Stimulated activated effector memory CD8-positive, alpha-beta T cell treated with anti-CD3 and anti-CD28 coated beads, Interleukin-12 subunit alpha, Interleukin-12 subunit beta, amount 100 ng/mL, for 72 hours (primary cell): ENCODE measurements at places on chromosomes 5 and 9.

- no peak for DNase-seq
Measured at GRCh38 chr9:96651626-96652025, 3.5 kb downstream of the PRXL2C start.

GRCh38 chr9:134346151-134346550, 19.9 kb downstream of the RXRA start:
- no peak for DNase-seq

- DNase-seq = no peak
Measured at GRCh38 chr5:164497311-164498064, 992.1 kb downstream of the MAT2B start.

- DNase-seq = no peak
Measured at GRCh38 chr9:3035579-3036332, 191.9 kb upstream of the PUM3 start.

GRCh38 chr9:79201636-79202035, 370.1 kb upstream of the TLE4 start:
- DNase-seq = no peak

DNA sequence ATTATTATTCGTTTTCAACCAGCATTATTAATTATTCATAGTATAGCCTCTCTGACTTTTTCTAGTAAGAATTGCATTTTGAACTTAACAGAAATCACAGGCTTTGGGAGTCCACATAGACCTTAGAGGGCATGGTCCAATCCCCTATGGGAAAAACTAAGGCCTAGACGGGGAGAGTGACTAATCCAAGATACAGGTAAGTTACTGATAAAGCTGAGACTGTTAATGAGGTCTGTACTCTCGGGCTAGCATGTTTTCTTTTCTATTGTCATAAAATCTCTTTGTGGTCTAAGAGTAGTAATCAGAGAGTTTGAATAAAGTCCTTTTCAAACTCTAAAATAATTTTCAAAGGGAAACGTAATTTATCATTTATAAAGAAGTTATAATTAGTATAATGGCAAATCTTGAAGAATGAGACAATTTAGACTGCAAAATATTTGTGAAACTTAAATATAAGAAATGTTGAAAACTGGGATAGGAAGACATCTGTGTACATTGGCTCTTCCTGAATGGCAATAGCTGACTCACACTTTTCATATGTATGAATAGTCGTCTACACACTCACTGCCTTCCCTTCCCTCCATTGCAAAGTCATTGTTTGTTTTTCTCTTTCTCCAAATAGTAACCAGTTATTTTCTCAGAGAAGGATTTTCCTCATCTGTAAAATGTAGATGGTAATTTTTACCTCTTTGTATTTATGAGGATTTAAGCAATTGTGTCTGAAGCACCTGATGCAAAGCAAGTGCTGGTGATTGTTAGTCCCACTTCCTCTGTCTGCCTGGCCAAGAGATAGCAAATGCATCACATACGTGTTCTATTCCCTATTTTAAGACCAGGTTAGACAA, 207.9 kb upstream of the CD180 start:
- no peak for DNase-seq
